ENCODE measurements at places on chromosomes 7 and 10.
A peak's percentile ranks its signal among the peaks of the same experiment; 100 is the strongest.

DNA sequence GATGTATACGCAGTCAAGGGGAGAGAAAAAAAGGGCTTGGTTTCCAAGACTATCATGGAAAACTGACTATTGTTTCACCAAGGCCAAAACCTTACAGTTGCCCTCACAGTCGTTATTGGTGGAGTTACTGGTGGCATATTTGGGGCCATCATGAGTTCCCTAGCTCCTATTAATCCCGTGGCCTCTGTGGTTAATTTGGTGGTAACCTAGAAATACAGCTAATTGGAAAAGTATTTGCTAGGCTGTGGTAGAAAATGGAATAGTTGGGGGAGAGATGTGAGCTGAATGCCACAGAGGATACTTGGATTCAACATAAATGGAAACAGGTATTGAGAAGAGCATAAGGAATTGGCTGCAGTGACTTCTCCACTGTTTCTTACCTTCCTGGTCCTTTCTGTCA is 450.7 kb downstream of the KCNMA1 start:
- no peak for DNase-seq

DNA sequence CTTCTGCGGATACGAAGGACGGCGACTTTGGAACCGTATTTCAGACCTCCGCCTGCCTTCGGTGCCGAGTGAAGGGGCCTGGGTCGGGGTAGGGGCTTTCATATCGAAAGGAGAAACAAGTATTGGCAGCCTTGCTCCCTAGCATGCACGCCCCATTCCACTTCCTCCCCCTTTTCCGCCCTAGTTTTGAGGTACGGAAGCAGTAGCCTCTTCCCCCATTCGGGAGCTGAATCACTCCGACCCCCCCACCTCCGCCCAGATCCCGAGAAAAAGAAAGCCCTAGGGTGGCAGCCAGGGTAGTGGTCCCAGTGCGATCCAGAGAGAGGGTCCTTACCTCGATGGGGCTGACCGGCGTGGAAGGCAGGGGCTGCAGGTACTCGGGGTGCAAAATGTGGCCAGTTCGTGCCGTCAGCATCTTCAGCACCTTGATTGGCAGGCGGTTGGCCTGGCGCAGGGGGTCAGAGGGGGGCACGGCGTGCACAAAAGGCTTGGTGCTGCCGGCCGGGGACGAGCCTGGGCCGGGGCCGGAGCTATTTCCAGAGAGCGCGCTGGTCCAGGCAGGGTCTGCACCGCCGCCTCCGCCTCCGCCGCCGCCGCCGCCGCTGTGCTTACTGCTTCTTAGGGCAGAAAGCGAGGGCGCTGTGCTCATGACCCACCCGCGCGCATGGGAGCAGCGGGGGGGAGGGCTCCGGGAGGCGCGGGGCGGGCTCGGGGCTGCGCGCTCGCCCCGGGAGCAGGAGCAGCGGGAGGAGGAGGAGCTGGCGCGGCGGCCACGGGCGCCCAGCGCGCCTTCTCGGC is 594 bp downstream of the ZNF503 start:
- peak; percentile 77 for DNase-seq

GRCh38 chr7:155568842-155569494 is 22.6 kb upstream of the CNPY1 start:
- DNase-seq = no peak

- no peak for DNase-seq
These were observed 318.7 kb downstream of the BBS9 start for GRCh38 chr7:33448035-33448434.

DNA sequence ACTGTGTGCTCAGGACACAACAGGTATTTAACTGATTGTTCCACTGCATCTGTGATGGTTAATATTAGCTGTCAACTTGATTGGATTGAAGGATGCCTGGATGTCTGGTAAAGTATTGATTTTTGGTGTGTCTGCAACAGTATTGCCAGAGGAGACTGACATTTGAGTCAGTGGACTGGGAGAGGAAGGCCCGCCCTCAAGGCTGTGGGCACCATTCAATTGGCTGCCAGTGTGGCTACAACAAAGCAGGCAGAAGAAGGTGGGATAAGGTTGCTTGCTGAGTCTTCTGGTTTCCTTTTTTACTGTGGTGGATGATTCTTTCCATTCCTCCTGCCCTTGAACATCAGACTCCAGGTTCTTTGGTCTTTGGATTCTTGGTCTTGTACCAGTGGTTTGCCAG is 137.1 kb upstream of the FAM13C start:
- DNase-seq = no peak

DNA sequence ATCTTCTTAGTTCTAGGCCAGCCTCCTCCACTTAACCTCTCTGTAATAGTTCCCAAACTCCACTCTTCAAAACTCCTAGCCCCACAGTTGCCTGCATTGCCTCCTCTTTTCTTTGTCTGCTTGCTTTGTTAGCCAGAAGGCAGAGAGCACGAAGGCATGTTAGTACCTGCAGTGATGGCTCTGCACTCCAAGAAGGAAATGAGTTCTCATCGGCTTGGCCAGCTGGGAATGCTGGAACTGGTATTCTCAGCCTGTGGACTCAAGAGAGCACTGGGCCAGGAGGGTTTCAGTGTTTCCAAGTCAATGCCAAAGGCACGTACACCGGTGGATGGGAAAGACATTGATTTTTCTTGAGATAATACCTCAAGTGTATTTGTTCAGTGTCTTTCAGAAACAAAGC is 66.3 kb upstream of the HABP2 start:
- no peak for DNase-seq

DNA sequence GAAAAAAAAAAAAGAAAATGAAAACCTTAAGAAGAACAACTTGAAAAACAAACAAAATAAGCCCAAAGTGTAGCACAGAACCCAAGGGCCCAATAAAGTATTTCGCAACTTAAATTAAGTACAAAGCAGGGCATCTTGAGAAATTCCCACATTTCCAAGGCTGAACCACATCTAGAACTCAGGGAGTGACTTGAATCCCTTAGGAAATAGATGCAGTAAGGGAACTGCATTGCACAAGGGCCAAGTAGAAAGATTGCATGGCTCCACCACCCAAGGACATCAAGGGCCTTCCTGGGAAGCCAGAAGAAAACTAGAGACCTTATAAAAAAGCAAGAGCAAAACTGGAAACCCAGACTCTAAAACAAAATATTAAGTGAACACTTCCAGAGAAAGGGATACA is 352.7 kb downstream of the CXCL12 start:
- no peak for DNase-seq
